ENCODE measurements at places on chromosomes 5 and 9.

- DNase-seq = no peak
Observed at GRCh38 chr5:68264024-68264956, 48.7 kb downstream of the PIK3R1 start.

GRCh38 chr9:134066526-134066912 is 1.3 kb downstream of the BRD3 start:
- no peak for DNase-seq

GRCh38 chr5:39131210-39132127 is 57.3 kb upstream of the RICTOR start:
- DNase-seq = no peak

DNA sequence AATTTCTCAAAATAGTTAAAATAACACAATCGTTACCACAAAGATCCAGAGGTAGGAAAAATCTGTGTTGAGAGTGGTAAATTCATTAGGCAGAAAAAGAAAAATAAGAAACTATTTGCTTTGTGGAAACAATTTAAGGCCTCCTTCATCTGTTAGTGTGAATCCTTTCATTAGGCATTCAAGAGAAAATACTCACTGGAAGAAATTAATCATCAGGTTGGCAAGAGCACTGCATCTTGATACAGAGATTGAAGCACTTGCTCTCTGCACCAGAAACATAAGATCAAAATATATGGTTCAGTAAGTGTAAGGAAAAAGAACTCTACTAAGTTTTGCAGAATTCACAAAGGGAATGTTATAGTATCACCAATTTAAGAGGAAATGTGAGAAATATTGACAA is 44.4 kb downstream of the TTC39B start:
- DNase-seq = no peak

- no peak for DNase-seq
Observed at GRCh38 chr9:134592819-134593200, 48.8 kb upstream of the COL5A1 start.
